Calu3 (cell line): ENCODE measurements at places on chromosomes 5 and 9. TPM values are rescaled to one million over a fixed set of nuclear protein-coding genes. Genes with fewer than 3 reads are reported as not detected.

DNA sequence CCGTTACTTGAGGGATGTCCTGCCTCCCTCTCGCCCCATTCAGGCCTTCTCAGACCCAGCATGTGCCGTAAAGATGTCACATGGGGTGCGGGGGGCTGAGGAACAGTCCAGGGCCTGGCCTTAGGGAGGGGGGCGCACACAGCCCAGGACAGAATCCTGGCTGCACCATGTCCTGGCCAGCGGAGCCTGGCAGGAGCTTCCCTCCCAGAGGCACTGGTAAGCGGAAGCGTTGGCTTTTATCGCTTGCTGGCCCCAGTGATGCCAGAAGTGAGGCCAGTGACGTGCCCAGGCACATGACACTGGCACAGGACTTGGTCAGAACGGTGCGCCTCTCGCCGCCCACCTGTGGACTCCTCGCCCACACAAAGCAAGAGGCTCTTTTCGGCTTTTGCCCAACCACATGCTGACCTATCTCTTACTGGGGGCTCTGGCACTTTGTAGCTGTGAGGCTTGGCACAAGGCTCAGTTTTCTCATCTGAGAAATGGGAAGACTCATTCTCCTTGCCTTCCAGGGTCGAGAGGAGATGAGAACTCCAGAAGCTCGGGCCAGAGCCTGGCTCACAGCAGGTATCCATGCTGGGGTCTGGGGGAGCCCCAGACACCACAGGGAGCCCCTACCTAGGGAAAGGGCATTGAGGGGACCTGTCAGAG is 59.0 kb downstream of the LMX1B start:
- DNase-seq, result no peak

GRCh38 chr5:72908664-72909063 is 47.2 kb upstream of the FCHO2 start:
- no peak for DNase-seq

GRCh38 chr5:156096259-156096658 is 230.7 kb upstream of the SGCD start:
- DNase-seq, result no peak

GRCh38 chr5:134289509-134290113 is 63.7 kb upstream of the PPP2CA start:
- peak; percentile 79 for DNase-seq

DNA sequence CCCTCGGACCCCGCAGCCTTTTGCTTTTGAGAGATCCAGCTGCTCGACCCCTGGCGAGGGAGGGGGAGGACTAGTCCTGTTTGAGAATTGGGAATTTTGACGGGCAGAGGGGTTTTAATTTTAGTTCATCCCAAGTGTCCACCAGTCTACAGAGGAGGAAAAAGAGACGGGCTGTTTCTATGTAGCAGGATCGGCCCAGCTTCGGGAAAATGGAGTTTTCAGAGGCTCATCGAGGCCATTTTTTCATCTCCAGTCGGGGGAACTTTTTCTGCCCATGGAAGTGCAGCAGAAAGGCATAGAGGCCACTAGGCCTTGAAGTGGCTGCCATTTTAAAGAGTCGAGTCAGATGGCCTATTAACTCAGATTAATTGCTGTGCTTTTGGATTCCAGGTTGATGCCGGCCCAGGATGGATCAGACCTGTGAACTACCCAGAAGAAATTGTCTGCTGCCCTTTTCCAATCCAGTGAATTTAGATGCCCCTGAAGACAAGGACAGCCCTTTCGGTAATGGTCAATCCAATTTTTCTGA is 1.2 kb downstream of the NSD1 start:
- no peak for DNase-seq

DNA sequence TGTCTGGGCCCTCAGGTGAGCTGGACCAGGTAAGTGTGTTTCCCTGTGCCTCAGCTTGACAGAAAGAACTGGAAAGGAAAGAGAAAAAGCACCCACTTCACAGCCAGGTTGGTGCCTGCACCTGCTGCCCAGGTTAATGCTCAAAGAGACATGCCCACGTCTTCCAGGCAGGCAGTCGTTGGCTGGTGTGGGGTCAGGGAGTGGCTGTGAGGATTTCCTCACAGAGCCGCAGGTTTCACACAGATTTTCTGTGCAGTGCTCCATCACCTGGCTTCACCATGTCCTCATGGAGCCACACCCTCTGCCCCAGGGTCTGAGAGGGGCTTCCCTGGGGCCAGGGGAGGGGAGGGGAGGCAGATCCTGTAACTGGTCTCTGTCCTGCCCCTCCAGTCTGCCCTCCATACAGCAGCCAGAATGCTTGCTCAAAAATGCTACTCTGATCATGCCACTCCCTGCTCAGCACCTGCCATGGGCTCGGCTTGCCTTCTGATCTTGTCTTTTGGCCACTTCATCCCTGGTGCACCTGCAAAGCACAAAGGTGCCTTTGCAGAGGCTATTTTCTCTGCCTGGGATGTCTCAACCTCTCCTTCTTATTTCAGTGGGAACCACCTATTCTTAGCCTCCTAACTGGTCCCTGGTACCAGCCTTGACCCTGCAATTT is 82.5 kb upstream of the UBTD2 start:
- no peak for DNase-seq

Gene NR2F1-AS1
- 16.8 and 20.9 TPM in 2 replicates for total RNA-seq

DNA sequence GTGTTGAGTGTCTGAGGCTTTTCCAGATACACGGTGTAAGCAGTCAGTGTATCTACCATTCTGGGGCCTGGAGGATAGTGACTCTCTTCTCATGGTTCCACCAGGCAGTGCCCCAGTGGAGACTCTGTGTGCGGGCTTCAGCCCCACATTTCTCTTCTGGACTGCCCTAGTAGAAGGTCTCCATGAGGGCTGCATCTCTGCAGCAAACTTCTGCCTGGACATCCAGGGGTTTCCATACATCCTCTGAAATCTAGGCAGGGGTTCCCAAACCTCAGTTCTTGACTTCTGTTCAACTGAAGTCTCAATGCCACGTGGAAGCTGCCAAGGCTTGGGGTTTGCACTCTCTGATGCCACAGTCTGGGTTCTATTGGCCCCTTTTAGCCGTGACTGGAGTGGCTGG is 256.6 kb upstream of the ITGA1 start:
- DNase-seq, result no peak

- DNase-seq, result no peak
Observed at GRCh38 chr9:84573083-84573482, 96.4 kb upstream of the NTRK2 start.

DNA sequence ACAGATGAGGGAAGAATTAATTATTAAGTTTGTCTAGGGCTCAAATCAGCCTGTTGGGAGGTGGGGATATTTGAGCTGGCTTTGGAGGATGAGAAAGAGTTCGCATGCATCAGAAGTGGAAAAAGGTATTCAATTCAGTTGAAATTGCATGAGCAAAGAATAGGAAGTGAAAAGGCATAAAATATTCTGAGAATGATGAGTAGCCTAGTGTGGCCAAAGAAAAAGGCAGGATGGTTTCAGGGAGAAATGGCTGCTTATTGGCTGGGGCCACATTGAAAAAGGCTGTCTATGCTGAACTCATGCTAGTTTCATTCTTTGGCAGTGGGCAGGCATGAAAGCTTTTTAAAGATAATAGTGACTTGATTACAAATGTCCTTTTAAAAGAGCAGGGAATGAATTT is 235.4 kb upstream of the RIOK2 start:
- no peak for DNase-seq

Gene RASGRF2
- 26.3 and 27.7 TPM in 2 replicates for total RNA-seq

Gene ELAVL2
- not detected in 2 replicates for total RNA-seq

GRCh38 chr9:134732392-134733110 is 90.9 kb downstream of the COL5A1 start:
- DNase-seq, result no peak

- DNase-seq, result no peak
Observed at GRCh38 chr9:129097671-129098306, 12.8 kb downstream of the CRAT start.
